ENCODE measurements at places on chromosomes 1 and 21.

DNA sequence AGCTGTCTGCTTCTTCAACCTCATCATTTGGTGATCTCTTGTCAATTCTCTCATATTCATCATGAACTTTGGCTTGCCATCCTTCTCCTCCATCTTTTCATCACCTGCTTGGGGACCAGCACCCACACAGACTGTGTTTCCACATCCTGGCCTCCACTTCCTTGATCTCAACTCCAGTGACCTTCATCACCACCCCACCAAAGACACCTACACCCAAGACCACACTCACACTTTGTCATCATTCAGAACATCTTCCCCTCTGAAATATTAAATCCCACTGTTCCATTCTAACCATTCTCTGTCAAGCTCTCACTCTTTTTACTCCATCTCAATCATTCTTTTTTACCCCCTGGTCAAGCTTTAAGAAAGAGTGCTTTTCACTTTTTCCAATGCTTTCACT lies 115.5 kb upstream of the VAV3 start:
- no peak for DNase-seq

GRCh38 chr1:31300193-31300592 lies 3.4 kb downstream of the ZCCHC17 start:
- no peak for DNase-seq

DNA sequence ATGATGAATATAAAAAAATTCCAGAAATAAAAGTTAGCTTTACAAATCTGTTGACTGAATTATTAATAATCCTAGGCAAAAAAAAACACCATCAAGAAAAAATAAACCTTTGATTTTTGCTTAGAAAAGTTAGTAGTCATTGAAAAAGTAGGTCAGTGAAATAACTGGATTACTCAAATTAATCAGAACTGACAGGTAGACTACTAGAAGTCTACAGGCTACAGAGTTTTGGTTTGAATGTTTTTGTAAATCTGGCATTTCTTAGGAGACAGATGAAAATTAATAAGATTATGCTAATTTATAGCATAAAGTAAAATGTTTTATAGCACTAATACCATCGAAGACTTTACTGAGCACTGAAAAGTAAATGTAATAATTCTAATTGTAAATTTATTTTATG lies 511.9 kb downstream of the PTPRC start:
- no peak for DNase-seq

DNA sequence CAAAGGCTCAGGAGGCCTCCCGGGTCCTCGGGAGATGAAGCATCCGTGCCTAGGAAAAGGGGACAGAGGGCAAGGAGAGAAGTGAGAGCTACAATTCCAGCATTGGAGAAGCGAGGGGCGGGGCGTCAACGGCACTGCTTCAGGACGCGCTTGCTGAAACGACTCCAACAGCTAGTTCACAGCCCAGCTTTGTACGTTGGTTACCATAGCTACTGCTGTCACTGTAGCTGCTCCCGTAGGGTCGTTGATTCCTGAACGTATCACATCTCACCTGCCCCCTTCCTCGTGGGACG lies 63.1 kb downstream of the TOR1AIP2 start:
- DNase-seq = no peak

DNA sequence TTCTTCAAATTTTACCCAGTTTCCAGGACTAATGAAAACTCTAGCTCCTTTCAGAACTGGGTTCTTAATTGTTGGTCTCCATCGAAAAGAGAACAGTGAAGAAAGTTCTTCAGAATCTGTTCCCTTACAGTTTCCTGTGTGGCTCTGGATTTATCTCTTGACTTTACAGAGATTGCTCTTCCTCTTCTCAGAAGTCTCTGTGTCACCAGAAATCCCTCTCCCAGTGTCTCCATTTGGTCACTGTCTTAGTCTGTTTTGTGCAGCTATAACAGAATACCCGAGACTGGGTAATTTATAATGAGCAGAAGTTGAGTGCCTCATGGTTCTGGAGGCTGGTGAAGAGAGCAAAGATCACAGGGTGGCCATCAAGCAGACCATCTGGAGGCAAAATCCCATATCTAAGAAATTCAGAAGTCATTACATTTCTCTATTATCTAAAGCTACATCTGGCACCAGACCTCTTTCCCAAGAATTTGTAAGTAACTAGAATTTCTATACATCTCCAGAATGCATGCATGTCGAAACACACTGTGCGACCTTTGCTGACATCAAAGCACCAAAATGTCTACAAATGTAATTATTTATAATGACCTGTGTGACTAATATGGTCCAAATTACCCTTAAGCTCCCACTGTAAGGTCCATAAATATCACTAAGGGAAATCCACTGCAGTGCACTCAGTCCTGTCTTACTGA lies 65.4 kb upstream of the KRTAP19-8 start:
- no peak for DNase-seq

DNA sequence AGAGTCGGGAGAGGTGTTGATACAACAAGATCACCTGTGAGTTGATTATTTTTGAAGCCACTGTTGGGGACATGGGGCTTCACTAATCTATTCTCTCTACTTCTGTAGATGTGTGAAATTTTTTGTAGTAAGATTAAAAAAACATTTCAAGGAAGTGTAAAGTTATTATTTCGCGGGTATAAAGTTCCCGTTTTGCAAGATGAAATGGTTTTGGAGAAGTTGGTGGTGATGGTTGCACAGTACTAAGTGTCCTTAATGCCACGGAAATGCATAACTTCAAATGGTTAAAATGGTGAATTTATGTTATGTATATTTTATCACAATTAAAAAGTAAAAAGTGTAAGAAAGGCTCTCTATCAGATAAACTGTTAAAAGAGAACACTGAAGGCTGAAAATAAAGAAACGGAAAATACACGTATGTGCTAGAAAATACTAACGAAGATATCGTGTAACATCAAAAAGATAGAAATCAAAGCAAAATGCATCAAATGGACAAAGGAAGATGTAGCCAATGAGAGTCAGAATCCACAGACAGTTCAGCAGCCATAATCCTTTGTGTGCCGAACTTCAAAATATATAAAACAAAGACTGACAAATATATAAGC lies 2.9 kb upstream of the ITGB2 start:
- no peak for DNase-seq

GRCh38 chr1:972726-973458 lies 6.6 kb downstream of the PLEKHN1 start:
- no peak for DNase-seq

DNA sequence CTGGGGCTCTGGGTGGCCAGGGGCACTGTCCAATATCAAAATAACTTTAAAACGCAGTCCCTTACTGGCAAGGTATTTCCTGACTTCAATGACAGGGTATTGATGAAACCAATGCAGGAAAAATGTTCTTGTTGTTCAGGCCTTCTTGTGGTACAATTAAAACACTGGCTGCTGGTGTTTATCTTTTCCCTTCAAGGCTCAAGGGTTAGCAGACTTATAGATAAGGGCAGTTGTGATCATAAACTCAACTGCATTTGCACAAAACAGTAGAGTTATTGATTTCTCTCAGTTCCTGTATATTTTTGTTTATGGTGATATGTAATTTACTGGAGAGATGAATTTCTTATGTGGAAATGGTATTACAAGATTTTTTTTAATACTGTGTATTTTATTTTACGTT lies 2.7 kb upstream of the CD84 start:
- no peak for DNase-seq

DNA sequence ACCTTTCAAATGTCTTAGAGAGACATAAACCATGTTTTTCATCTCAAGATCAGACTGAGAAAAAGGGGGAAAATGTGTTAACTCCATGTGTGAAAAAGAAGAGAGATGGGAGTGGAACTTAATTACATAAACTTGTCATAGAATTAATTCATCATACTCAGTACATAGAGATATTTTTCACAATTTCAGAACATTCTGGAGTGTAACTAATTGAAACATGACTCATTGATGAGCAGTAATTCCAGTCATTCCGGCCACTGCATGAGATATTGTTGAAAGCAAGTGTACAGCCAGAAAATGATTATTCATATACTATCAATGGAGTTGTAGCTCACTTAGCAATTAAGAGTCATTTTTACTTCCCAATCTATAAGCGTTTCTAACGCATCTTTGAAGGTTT lies 739.3 kb downstream of the LTN1 start:
- DNase-seq = peak; percentile 52

- DNase-seq = no peak
Observed at GRCh38 chr1:41363591-41364320, 2.5 kb downstream of the FOXO6 start.

- no peak for DNase-seq
Observed at GRCh38 chr1:51729824-51730301, 113.0 kb downstream of the OSBPL9 start.

DNA sequence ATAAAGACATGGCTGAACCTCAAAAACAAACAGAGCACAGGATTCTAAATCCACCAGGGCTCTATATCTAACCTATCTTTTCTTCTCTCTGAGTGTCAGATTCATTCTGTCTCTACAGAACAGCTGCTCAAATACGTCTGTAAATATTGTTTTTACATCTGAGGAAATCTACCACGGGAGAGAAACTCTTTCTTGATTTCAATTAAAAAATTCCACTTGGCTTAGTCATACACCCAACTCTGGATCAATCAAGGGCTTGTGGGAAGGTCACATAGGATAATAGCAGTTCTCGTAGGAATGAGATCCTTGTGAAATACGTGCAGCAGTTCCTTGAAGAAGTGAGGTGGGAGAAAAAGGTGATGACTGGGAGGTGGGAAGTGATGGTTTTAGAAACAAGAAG lies 1355.7 kb upstream of the ADGRL2 start:
- DNase-seq = no peak

DNA sequence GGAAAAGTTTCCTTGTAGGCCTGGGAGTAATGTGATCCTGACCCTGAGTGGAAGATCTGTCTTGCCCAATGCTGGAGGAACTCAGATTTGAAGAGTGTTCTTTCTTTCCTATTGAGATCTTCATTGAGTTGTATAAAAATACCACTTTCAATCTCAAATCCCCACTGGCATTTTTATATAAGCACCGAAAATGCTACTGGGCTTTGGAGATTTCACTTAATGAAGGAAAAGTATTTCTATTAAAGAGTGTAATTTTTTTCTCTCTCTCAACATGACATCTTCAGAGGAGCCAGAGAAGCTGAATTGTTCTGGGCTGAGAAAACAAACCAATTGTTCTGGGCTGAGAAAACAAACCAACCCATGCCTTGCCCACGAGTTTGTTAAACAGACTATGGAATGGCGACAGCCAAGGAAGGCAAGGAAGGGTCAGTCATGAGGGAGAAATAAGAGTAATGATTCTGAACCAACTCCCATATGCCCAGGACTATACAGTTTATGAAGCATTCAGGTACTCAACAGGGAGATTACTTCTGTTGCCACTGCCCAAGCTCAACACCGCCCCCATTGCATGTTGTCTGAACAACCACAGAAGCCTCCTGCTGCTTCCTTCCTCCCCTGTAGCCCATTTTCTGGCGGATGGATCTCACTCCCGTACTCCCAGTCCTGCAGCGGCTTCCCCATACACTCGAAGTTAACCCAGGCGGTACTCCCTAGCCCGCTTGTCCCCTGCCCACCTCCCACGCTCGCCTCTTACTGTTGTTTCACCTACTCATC lies 103.2 kb downstream of the BEND5 start:
- DNase-seq = no peak

GRCh38 chr1:73771396-73771795 lies 426.6 kb downstream of the LRRIQ3 start:
- no peak for DNase-seq

- no peak for DNase-seq
Observed at GRCh38 chr1:156154317-156154749, 948 bp downstream of the SEMA4A start.

DNA sequence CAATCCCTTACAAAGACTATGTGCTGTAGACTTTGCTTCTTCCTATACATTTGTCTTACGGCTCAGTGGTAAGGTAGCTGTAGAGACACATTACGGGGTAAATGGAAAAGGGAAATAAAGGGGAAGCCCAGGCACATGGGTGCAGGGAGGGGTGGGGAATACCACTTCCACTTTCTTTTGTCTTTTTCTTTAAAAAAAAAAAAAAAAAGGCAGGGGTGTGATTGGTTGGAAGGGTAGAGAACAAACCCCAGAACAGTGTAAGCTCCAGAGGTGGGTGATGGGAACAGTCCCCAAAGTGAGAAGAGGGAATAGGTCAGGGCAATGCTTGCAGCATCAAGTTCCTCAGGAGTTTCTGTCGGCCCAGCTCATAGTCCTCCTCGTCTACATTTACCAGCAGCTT lies 3.9 kb downstream of the NIT1 start:
- no peak for DNase-seq

DNA sequence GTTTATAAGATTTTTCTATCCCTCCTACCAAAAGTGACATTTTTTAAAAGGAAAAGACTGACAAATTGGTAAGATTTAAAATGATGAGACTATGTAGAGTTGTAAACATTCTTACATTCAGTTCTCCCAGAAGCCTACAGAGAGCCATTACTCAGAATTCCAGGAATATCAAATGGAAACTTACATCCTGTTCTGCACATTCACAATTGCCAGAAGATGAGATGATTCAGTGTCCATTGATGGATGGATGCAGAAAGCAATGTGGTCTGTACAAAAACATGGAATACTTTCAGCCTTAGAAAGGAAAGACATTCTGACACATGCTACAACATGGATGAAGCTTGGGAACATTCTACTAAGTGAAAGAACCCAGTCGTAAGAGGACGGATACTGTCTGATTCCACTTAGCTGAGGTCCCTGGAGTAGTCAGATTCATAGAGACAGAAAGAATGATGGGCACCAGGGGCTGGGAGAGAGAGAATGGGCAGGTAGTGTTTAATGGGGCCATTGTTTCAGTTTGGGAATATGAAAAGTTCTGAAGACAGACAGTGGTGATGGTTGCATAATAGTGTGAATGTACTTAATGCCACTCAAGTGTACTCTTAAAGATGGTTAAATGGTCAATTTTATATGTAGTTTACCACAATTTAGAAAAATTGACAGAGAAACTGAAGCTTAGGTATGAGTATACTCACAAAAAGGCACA lies 16.6 kb downstream of the MX1 start:
- DNase-seq = no peak

DNA sequence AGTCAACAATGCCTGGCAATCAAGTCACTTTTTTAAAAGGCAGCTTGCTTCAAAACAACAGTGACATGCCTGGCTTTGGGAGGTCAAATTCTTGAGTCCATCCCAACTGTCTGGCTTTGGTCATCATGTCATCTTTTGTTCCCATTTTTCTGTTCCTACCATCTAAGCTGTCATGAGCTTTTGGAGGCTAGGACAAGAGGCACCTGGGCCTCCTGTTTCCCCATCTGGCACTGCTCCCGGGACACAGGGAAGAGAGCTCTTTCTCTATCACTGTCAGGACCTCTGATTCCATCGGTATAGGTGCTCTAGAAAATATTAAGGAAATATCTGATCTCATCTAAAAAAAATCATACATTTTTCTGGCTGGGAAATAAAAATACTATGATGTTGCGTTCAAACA lies 156.3 kb downstream of the CLIC6 start:
- no peak for DNase-seq

GRCh38 chr1:1966071-1966740 lies 37.4 kb downstream of the CFAP74 start:
- DNase-seq = no peak

- no peak for DNase-seq
Observed at GRCh38 chr1:167650269-167651160, 20.5 kb downstream of the RCSD1 start.

GRCh38 chr1:170687621-170688020 lies 23.7 kb downstream of the PRRX1 start:
- DNase-seq = no peak

Data from astrocyte of the cerebellum (primary cell).